ENCODE measurements at places on chromosomes 4 and X. TPM values are rescaled to one million over a fixed set of nuclear protein-coding genes. Genes with fewer than 3 reads are reported as not detected.
A peak's percentile ranks its signal among the peaks of the same experiment; 100 is the strongest.

- DNase-seq: no peak
Observed at GRCh38 chrX:14010566-14010965, 19.1 kb downstream of the GEMIN8 start.

GRCh38 chr4:85842540-85842939 is 367.6 kb downstream of the ARHGAP24 start:
- DNase-seq: no peak

GRCh38 chr4:17997129-17997528 is 24.4 kb downstream of the LCORL start:
- DNase-seq: no peak

DNA sequence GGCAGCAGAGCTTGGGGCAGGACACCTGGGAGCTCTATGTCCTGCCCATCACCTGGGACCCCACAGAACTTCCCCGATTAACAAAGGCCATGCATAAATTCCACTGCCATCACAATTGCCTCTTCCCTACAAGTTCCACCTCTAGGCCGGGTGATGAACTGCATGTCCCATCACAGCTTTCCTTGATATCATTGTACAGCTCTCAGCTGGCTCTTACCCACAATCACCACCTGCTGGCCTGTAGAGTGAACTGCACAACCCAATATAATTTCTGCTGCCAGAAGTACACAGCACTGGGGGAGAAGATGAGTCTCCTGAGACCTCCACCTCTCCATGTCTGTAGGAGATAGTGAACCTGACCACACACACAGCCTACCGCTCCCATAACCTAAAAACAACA is 285.0 kb upstream of the AADAT start:
- no peak for DNase-seq

DNA sequence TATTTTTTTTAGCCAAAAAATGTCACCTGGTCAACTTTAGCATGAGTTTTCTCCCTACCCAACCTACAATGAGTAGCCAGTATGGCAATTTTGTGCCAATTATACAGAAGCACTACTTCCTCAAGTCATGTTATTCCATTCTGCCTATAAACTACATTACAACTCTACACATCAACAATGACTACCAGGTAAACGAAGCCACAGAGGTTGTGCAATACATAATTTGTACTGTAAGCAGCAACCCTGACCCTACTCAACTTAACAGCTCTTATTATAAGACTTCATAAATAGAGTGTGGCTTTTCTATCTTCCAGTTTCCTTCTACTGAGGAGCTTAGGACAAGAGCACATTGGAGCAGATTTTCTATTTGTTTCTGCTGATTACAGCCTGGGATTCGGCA is 160.5 kb downstream of the HS3ST1 start:
- DNase-seq: no peak

- DNase-seq: no peak
Observed at GRCh38 chrX:32408389-32408788, 803.0 kb downstream of the DMD start.

GRCh38 chrX:10387011-10387410 is 230.2 kb downstream of the CLCN4 start:
- DNase-seq: no peak

- peak; percentile 49 for DNase-seq
Observed at GRCh38 chr4:145879598-145879997, 59.0 kb downstream of the ZNF827 start.

DNA sequence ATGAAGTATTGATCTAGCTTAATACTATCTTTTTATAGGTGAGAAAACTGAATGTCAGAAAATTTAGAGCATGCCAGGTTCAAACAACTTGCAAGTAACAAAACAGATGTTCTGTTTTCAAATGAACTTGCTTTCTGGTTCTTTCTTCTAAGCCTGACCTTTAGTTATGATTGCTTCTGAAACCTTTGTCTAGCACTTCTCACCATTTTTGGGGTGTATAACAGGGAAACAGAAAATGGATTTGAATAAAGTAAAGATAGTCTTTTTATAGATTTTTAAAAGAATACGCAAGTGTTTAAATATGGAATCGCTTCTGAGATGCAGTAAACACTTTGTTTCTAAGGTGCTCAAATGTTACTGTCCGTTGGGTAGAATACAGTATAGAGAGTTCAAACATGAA is 687.2 kb upstream of the CPEB2 start:
- DNase-seq: no peak

DNA sequence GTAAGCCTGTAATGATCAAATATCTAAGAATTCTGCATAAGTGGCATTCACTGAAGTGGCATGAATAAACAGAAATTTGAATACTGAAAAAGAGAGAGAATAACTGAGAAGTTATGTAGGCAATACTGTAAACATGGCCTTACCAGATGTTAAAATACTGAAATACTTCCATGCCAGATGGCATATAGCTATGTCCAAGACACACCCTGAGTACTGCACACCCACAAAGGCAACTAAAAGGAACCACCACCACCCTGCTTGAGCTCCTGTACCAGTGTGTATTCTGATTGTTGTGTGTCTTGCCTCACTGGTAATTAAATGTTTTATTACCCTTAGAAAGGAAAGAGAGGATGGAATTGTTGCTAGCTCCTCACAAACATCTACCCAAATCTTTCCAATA is 192.1 kb downstream of the ADAMTS3 start:
- DNase-seq: no peak

FAM199X gene
- 44.3 TPM for total RNA-seq

DCX gene
- total RNA-seq: 5.5 TPM

All from uterus (tissue), 4 donors.